Activated CD4-positive, alpha-beta T cell treated with anti-CD3 and anti-CD28 coated beads for 24 hours (primary cell): ENCODE measurements at places on chromosomes 1 and 21.
A peak's percentile ranks its signal among the peaks of the same experiment; 100 is the strongest.

GRCh38 chr1:200899015-200899386, 4.3 kb downstream of the INAVA start:
- DNase-seq: no peak

- peak; percentile 27 for DNase-seq
These were observed 829 bp downstream of the SPEN start for GRCh38 chr1:15848143-15848928.

DNA sequence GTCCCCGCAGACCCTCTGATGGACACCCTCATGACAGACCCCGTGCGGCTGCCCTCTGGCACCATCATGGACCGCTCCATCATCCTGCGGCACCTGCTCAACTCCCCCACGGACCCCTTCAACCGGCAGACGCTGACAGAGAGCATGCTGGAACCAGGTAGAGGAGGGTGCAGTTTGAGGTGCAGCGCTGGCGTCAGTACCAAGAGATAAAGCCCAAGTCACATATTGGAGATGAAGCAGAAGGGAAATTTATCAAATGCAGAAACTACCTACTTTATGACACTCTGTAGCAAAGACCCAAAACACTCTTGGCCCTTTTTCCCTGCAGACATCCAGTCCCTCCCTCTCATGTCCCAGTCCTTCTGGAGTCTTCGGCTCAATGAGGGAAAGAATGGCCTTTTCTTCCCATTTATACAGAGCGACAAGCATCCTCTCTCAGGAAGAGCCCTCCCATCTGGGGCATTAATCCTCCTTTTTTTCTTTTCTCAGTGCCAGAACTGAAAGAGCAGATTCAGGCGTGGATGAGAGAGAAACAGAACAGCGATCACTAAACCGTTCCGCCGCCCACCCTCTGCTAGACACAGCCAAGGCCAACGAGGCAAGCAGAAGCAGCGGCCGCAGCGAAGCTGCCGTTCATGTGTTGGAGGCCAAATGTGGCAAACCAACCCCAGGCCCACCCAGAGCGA, 30.8 kb upstream of the KIF1B start:
- DNase-seq: no peak

GRCh38 chr1:248791010-248791409, 34.7 kb downstream of the SH3BP5L start:
- no peak for DNase-seq

- DNase-seq: no peak
These were observed 73.4 kb upstream of the F3 start for GRCh38 chr1:94614996-94615395.

DNA sequence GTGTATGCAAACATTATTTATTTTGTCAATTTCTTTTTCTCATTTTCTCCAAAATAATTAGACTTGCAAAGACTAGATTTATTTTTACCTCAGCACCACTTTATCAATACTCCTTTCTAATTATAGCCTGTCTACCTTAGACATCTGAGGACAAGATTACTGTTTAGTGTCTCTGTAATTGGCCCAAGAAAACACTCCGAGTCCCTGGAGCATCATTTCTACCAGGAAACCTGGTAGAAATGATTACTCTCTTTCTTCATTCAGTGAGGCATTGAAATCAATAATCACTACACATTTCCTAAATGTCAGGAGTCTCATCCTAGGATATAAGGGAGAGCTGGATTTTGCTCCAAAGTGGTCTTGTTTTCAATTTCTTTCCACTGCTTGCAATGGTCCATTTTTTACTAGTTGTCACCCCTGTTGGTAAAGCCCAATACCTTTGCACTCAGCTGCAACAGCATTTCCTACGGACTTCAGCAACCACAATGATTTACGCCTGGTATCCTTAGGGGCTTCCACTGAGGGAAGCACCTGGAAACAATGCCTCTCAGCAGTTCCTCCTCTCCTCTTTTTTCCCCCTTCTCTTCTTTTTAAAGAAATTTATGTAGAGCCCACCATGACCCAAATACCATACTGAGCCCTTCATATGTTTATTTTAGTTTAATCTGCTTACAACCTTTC, 64.6 kb downstream of the GRIK1 start:
- DNase-seq: no peak

DNA sequence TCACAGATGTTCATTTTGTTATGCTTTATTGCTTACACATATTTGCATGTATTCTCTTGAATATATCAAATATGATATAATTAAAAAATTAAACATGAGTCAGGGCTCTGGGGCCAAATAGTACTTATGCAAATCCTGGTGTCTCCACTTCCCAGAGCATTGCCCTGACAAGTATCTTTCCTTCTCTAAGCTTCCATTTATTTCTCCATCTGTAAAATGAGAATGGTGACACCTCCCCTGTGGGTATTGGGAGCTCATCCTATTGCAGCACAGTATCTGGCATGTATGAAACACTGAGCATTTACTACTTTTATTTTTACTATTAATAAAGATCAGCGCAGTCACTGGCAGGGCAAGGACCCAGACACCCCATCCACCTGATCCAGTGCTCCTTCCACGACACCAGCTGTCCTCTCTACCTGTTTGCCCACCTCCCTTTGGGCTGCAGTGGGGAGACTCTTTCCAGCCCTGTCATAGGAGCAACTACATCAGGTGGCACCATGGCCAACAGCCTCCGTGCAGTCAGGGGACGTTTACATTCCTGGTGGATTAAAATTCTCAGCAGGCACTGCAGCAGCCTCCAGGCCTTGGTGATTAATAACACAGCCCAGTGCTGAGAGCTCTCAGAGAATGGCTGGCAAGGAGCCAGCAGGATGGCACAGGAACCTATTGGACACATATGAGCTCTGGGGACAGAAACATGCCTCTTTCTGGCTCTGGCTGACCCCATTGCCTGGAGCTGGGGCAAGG, 113.0 kb downstream of the DMRTB1 start:
- DNase-seq: no peak
